ENCODE measurements at places on chromosomes 6 and 20. TPM values are rescaled to one million over a fixed set of nuclear protein-coding genes. Genes with fewer than 3 reads are reported as not detected.

Gene SLC22A1
- 2.1 TPM for polyA plus RNA-seq

Gene SLC22A2
- not detected for polyA plus RNA-seq

Gene CST2
- polyA plus RNA-seq: not detected

Gene SLC44A4
- not detected for polyA plus RNA-seq

Gene TFAP2A
- not detected for polyA plus RNA-seq

Gene CFAP61
- 1.3 TPM for polyA plus RNA-seq

Gene EDN3
- polyA plus RNA-seq: not detected

Gene KIAA1586
- polyA plus RNA-seq: 2.6 TPM

Gene MCHR2
- not detected for polyA plus RNA-seq
